ENCODE measurements at places on chromosomes 12 and 14.

DNA sequence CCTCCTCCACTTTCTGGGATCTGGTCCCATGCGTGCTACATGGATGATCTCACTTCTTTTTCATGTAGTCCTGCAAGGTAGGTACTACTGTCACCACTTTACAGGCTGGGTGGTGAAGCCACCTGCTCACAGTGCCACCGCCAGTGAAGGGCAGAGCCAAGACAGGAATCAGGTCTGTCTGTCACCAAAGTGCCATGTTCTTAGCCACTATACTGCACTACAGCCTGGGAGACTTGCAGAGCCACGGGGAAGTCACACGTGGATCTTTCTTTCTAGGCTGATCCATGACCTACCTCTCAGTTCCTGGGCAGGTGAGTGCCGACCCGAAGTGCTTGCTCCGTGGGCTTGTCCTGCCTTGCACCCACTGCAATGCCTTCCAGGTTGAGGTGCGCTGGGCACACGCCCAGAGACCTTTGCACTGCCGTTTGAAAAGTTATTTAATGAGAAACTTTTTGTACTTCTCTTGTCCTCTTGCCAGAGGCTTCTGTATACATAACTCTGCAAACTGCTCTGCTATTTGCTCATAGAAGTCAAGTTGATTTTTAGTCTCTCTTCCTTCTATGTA lies 19.7 kb upstream of the CLMN start:
- DNase-seq: no peak

GRCh38 chr12:81141217-81141616 lies 63.3 kb downstream of the ACSS3 start:
- DNase-seq: no peak

DNA sequence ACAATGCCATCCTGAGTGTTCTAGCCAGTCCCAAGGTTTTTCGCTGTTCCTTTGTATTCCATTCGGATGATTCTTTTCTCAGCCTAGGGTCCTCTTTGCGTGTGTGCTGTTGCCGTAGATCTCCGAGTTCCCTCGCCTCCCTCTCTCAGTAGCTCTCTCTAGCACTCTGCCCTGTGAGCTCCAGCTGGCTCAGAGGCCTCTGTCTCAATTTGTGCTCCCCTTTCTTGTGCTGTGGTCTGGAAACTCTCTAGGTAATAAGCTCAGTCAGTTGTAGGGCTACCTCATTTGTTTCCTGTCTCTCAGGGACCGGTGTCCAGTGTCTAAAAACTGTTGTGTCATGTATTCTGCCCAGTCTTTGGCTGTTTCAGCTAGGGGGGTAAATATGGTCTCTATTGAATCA lies 179.3 kb downstream of the PCNX1 start:
- DNase-seq: no peak

- no peak for DNase-seq
Observed at GRCh38 chr12:90024262-90024661, 315.6 kb upstream of the ATP2B1 start.

DNA sequence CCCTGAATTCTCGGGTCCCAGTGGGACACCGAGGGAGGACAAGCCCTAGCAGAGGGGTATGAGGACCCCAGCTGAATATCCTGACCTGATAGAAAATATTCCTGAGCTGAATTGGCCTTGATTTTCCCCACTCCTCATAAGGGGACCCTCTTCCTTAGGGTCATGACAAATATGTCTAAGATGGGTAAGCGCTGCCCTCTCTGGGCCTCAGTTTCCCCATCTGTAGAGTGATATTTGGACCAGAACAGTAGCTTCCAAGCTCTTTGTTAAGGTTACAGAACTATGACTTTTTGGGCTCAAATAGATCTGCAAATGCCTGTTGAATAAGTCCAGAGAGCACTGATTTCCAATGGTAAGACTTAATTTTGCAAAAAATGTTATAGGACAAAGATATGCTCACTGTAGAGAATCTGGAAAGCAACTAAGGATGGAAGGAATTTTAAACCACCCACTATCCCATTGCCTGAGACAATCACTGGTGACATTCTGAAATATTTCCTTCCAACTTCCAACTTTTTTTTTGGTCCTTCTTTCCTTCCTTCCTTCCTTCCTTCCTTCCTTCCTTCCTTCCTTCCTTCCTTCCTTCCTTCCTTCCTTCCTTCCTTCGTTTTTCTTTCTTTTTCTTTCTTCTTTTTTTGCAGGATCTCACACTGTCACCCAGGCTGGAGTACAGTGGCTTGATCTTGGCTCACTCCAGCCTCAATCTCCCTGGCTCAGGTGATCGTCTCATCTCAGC lies 32.0 kb downstream of the MYL2 start:
- DNase-seq: no peak

All from esophagus squamous epithelium (tissue), 5 donors.